ENCODE measurements at places on chromosomes 11 and 22.

GRCh38 chr11:115700981-115701875 lies 197.0 kb upstream of the CADM1 start:
- DNase-seq: no peak

DNA sequence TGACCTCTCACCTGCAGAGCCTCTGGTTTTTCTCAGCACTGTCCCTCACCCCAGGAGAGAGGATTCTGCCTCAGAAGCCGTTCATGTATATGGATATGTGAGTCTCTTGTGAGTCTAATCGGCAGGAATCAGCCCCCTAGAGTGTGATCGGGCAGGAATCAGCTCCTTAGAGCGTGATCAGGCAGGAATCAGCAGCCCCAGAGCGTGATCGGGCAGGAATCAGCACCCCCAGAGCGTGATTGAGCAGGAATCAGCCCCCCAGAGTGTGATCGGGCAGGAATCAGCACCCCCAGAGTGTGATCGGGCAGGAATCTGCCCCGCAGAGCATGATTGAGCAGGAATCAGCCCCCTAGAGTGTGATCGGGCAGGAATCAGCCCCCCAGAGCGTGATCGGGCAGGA lies 80.0 kb upstream of the EIF3D start:
- no peak for DNase-seq

- DNase-seq: no peak
Observed at GRCh38 chr22:46809153-46809885, 46.9 kb downstream of the TBC1D22A start.

- DNase-seq: no peak
Observed at GRCh38 chr22:32237906-32238305, 17.2 kb downstream of the SLC5A4 start.

- DNase-seq: no peak
Observed at GRCh38 chr11:92322225-92322624, 97.6 kb downstream of the FAT3 start.

DNA sequence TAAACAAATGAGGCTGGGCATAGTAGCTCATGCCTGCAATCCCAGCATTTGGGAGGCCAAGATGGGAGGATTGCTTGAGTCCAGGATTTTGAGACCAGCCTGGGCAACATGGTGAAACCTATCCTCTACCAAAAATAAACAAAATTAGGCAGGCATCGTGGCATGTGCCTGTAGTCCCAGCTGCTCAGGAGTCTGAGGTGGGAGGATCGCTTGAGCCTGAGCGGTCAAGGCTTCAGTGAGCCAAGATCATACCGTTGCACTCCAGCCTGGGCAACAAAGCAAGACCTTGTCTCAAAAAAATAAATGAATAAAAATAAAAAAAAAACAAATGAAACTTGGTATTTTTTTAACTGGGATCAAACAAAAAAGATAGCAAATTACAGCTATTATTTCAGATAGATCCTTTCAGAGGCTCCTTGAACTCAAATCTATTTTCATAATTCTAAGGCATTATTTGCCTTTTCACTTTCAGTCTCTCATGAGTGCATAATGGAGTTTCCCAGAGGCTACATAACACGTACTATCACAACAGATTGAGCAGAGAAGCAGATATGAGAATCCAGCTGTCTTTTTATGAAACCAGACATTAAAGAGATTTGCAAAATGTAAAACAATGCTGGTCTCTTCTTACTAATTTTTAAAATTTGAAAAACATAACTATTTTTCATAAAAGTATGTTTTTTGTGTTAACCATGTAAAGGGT lies 23.1 kb downstream of the DDIAS start:
- DNase-seq: no peak

All from CD4-positive, alpha-beta T cell treated with Interleukin-1 beta for 1 hour (primary cell).